Suprapubic skin (tissue), 4 donors: ENCODE measurements at places on chromosomes 6 and 20. TPM values are rescaled to one million over a fixed set of nuclear protein-coding genes. Genes with fewer than 3 reads are reported as not detected.

- H3K36me3 ChIP-seq: no peaks in the 10 kb centered on the region
- H3K4me1 ChIP-seq: peaks cover 26% of the 10 kb centered on the region
- DNase-seq: no peak
- no peak overlapping the region for H3K4me3 ChIP-seq
- no peak overlapping the region for H3K27ac ChIP-seq
These were observed 48.8 kb upstream of the EPB41L1 start for GRCh38 chr20:36105711-36106226.

The GSTA2 gene
- total RNA-seq: not detected

DNA sequence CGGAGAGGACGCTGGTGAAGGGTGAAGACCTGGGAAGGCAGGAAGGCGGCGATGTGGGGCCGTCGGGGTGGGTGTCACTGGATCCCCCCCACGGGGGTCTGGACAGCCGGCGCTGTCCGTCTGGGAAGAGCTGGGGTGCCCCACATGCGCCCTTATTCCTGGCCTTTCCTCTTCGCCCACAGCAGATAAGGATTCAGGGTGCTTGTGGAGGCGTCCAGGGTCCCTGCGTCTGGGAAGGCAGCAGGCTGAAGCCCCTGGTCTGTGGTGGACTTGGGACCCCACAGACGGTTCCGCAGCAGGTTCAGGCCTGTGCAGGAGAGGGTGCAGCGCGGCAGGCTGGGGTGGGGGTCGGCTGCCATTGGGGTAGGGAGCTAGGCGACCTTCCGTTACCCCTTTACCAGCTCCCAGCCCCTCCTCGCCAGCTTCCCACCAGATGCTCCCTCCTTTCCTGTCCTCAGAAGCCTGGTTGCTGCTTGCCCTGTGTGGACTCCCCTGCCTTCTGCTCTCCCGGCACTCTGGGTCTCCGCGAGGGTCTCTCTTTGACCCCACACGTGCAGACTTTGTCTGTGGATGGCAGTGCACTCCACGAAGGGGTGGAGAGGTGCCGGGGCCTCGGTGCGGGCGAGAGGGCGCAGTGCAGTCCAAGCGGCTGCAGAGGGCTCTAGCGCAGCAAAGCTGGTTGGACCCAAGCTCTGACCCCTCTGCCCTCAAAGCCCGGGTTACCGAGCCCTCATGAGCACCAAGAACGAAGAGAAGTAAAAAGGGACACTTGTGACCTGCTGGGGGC lies 2.1 kb upstream of the GATA5 start:
- no peak overlapping the region for H3K27ac ChIP-seq
- H3K4me1 ChIP-seq: peaks cover 41% of the 10 kb centered on the region
- H3K36me3 ChIP-seq: no peaks in the 10 kb centered on the region
- no peak for DNase-seq
- no peak overlapping the region for H3K4me3 ChIP-seq
- H3K27me3 ChIP-seq: peaks cover 96% of the 10 kb centered on the region

The MEP1A gene
- not detected for total RNA-seq
